Esophagus muscularis mucosa (tissue), 4 donors: ENCODE measurements at places on chromosomes 1 and 21. TPM values are rescaled to one million over a fixed set of nuclear protein-coding genes. Genes with fewer than 3 reads are reported as not detected.

CHODL gene
- total RNA-seq = 4.1 TPM

ARMH1 gene
- total RNA-seq = 0.75 TPM

DNA sequence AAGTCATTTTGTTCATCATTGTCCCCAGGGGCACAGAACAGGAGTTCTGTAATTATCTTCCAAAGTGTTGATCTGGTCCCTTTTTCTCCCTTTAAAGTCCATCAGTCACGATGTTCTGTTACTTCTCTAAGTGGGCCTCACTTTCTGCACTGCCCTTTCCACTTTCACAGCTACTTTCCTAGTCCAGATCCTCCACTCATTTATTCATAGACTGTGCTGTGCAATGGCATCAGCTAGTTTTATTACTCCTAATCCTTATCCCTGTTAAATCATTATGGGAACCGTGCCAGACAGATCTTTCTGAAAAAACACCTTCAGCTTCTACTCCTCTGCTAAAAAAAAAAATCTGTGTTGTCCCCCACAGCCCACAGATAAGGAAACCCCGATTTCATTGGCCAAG, 64.0 kb upstream of the BCL10 start:
- no peak for DNase-seq

DNA sequence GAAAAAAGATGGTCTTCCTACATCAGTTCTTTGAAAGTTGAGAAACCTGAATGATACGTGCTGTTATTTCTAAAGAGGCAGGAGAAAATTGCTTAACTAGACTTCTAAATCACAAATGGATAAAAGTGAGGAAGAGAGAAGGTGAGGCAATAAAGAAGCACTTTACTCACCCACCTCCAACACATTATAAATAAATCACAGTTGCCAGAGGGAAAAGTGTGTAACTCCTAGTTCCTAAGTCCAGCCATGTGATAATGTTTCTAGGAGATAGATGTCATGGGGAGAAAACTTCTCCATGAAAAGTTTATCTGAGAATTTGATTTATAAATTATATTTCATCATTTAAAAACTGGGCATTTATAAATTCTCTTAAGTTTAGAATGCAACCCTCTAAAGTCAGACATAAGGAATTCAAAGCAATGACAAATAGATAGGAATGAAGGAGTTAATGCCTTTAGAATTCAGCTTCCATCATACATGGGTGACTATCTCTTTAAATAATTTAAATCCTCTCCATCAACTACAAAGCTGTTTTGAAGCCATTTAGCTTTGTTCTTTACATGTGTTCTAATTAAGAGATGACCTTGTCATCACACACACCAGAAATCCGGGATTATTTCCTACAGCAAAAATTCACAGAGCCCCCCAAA, 60.0 kb downstream of the NRIP1 start:
- no peak for DNase-seq

DNA sequence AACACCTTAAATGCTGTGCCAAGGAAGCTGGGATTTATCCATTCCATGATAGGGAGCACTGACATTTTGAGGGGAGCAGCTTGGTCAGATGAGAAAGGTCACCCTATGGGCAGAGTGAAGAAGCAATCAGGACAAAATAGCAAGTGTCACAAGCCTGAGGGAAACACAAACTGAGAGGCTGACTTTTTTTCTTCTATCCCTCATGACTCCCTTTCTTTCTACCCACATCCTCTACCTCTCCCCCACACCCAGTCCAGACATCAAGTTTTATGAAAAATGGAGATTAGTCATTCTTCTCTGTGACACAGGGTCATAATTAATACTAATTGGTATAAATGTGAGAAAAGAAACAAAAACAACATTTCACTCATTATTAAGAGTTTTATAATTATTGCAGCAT, 103.1 kb downstream of the SLC25A24 start:
- no peak for DNase-seq

DNA sequence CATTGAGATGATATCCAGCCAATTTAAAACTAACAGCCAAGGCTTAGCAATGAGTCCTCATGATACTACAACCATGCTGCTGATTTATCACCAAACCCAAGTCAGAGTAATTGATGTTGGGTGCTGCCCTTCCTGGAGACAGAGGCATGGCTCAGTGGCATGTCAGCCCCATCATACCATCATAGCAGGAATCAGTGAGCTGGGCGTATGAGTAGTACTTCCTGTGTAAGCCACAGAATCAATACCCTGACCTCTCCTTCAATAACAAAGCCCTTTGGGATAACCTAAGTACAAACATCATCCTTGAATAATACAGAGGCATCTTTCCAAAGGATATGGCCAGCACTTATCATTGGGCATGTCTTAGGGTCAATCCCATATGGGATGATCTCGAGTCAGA, 3.0 kb upstream of the LCE1E start:
- DNase-seq = no peak

S100A7 gene
- not detected for total RNA-seq

DNA sequence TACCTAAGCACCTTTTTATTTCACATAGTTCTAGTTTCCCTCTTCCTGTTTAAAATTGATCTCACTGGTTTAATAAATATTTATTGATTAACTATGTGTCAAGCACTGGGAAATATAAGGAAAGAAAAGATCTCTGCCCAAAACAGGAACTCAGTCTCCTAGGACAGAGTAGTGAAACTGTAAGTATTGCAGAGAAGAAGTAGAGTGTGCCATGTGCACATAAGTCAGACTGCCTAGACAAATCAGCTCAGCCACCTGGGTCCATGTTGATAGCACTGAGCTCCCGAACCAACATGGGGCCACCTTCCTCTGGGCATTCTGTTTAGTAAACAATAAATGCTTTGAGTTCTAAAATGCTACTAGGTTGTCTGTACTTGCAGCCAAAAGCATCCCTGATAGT, 9.8 kb upstream of the SSX2IP start:
- DNase-seq = no peak

FAM131C gene
- total RNA-seq = not detected

GRCh38 chr21:34946916-34947534, 102.1 kb downstream of the RUNX1 start:
- no peak for DNase-seq

STIL gene
- 0.57 TPM for total RNA-seq

DNA sequence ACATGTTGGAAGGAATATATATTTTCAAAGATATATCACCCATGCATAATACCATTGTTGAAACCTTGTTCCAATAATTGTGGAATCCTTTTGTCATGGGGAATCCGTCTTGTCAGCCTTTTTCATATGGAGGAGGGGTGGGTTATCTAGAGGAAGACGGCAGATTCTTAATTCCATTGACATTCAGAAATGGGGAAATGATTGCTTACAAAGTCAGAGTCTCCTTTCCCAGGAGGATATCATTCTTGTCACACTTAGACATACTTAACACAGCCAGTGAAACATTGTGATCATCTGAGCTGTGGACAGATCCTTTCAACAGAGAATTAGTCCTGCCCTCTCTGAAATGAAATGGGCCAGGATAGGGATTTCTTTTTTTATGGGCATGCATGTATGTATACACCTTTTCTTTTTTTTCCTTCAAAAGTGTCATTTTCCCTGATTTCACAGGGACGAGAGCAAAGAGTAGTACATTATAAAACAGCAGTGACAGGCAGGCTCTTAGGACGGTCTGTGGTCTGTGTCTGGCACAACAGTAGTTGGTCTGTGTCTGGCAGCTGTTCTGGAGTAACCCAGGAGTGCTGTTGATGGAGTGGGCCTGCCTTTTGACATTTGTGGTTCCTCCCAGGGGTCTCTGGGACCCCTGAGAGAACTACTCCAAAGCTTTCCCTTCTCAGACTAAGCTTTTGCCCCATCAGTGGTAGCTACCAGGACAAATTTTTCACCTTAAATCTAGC, 50.1 kb downstream of the VPS13D start:
- DNase-seq = no peak

GRCh38 chr21:32977216-32977615, 48.5 kb upstream of the OLIG2 start:
- DNase-seq = peak; percentile 66

RHEX gene
- total RNA-seq = 8.4 TPM

DNA sequence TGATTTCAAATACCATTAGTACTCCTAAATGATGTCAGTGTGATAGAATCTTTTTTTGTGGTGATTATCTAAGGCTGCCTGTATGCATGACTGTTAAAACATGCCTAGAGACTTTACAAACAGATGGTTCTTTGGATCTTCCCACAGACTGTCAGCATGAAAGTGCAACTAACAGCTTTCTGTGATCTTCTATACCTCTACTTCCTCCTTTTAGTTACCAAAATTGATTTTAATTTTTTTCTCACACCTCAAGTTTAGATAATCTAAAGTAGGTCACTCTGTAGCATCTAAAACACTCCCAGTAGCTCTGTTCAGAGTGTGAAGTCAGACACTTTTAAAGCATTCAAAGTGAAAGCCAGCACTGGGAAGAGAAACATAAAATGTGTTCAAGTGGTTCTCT, 534.5 kb downstream of the PTPRC start:
- DNase-seq = no peak

OR2M3 gene
- total RNA-seq = not detected

PGBD5 gene
- 1.2 TPM for total RNA-seq

GRCh38 chr1:206754011-206754410, 16.6 kb upstream of the IL19 start:
- DNase-seq = no peak

LMX1A gene
- total RNA-seq = 0.33 TPM

C4BPA gene
- total RNA-seq = under 0.01 TPM

GRCh38 chr1:66768965-66769364, 16.7 kb downstream of the DYNLT5 start:
- DNase-seq = no peak

AGT gene
- 12.2 TPM for total RNA-seq

GRCh38 chr1:210584439-210585113, 255.9 kb downstream of the HHAT start:
- DNase-seq = peak; percentile 90

HSF2BP gene
- 1.2 TPM for total RNA-seq

DNA sequence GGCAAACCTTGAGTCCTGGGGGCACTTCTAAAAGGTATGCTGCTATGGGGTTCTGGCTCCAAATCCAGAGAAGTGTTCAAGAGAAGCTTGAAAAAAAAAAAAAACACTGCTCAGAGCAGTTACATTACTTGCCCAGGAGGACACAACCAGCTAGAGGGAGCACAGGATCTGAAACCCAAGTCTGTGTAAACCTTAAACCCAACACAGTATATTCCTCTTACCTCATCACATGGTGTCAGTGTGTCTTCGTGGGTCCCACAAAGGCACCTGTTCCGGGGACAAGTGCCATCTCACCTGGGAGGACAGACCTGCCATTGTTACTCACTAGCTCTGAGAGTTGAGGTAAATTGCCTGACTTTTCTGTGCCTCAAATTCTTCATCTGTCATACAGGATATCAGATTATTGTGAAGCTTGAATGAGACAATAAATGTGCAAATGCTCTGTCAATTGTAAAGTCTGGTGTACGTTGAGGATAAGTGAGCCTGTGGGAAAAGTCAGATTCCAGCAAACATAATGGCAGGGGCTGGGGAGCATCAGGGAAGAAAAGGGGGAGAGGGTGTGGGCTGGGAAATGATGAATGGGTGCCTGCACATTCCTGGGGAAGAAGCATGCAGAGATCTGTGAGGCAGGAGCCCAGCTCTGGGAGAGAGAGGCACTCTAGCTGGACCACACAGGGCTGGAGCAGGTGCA, 170.4 kb upstream of the ZC3H12A start:
- no peak for DNase-seq

DNA sequence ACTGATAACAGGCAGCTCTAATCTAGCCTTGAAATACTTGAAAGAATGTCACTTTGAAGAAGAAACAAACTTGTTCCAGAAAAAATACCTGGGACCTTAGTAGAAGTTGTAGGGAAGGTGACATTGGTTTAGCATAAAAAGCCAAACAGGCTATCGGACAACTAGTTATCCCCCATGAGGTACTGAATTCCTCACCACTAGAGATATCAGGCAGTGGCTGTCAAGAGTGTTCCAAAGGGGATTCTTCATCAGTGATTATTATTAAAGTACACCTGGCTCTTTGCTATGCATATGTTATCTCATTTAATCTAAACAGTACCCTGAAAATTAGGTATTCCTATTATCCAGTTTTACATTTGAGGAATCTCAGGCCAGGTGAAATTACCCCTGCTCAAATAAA, 13.1 kb upstream of the HMGN2 start:
- DNase-seq = no peak

DNA sequence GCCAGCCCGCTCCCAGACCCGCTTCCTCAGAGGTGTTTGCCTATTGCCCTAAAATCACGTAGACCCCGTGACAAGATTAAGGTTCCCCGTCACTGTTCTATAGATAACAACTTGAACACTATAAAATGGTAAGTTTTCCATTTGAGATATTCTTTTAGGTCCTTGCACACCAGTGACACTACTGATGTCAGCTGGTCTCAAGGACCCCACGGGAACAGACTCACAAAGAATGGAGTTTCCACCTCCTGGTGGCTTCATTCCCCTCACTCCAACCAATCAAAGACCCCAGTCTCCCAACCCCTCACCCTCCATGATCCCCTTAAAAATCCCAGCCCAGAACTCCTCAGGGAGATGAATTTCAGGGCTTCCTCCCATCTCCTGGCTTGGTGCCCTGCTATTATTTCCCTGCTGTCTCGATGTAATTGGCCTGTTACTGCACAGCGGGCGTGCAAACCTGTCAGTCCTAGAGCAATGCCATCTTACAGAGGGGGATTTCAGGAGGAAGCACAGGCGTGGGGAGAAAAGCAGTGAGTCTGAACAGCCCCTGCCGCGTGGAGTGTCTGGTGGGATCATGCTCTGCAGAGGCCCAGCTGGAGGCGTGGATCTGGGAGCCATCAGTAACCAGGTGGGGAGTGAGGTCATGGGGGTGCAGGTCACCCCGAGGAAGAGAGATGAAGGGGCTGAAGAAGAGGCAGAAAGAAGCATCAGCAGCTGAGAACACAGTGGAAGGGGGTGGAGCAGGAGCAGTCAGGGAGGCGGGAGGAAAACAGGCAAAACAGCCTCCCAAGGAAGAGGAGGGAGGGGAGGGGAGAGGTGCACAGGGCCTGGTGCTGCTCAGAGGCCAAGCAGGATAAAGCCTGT, 35.1 kb upstream of the LBR start:
- no peak for DNase-seq

LCE2C gene
- not detected for total RNA-seq

DNA sequence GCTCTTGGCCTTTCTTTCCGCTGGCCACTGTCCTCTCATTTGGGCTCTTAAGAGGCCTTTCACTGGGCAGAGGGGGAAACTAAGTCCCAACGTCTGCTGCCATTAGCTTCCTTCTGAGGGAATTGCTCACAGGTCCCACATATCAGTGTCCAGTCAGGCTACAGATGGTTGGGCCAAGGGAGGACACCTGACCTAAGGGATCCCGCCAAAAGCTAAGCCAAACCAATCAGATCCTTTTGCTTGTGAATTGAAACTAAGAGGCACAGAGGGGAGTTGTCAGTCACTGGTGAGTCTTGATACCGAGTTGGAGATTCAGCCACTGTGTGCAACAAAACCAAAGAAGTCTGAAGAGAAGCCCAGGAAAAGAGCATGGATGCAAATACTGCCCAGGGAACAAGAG, 5.7 kb upstream of the NT5C1A start:
- no peak for DNase-seq
